ENCODE measurements at places on chromosomes 5 and 9.

GRCh38 chr5:97797994-97798451, 615.0 kb upstream of the RIOK2 start:
- no peak for DNase-seq

DNA sequence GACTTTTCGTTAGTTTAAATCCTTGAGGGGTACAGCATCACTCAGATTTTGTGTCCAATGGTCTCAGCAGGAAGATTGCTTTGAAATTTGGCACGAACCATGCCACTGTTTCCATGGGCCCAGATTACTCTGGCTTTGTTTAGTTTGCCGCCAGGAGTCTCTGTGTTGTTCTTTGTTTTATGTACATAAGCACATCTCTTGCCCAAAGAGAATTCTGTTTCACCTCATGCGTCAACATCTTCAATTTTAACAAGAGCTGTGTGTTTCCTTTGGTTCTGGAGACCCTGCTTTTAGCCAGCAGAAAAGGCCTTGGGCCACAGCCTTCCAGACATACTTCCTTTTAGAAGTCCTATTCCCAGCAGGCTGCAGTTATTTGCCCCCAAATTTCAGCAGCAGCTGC, 62.4 kb downstream of the TNPO1 start:
- DNase-seq = no peak

- DNase-seq = no peak
Observed at GRCh38 chr9:130482463-130482862, 37.7 kb downstream of the ASS1 start.

- no peak for DNase-seq
Observed at GRCh38 chr5:4203146-4203545, 607.5 kb downstream of the IRX1 start.

DNA sequence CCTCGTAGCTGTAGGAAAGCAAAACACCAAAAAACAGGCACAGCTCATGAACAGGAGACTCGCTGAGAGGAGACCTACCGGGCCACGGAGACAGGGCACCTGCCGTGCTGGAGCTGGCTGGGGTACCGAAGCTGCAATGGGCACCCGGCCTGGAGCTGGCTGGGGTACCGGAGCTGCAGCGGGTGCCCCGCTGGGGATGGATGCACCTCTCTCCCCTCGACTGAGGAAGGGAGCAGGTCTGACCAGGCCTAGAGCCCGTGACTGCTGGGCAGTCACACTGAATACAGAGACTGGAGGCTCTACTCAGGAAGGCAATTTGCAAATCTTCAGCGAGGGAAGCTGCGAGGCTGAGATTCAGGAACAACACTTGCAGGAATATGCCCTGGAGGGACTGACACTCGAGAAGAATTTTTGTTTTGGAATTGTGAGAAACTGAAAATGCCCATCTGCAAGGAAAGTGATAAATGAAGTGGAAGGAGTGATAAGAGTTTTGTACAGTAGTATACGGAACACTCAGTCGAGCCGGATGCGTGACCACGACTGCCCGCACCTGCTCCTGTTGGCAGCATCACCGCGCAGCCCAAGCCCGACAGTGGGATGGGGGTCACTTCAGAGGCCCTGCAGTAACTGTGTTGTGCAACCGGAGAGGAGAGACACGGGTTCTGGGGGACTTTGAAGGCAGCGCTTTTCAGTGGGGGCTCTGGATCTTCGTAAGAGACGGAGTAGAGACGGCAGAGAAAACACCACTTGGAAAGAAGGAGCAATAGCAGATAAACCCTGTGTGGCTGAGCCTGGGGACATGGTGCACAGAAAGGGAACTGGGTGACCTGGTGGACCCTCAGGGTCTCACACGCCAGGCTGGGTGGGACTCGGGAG, 27.9 kb upstream of the LPCAT1 start:
- no peak for DNase-seq

- DNase-seq = no peak
Observed at GRCh38 chr5:53066088-53066487, 43.5 kb downstream of the MOCS2 start.

- DNase-seq = no peak
Observed at GRCh38 chr9:105198865-105199264, 45.6 kb upstream of the SLC44A1 start.

DNA sequence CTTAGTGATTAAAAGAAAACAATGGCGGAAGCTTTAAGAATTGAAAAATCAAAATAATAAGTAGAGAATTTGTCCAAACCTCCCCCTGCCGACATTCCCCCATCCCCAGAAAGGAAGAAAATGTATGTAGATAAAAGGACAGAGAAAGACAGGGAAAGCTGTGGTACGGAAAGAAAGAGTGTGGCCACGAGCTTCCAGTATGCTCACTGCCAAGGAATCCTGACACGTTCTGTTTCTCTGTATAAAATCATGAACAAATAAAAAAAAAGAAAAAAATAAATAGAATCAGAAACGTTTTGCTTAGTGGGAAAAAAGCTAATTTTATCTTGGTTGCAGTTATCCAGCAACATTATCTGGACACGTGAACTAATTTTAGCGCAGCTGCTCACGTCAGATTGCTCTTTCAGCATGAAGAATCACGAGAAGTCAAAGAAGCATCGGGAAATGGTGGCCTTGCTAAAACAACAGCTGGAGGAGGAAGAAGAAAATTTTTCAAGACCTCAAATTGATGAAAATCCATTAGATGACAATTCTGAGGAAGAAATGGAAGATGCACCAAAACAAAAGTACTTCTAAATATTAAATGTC, 15.2 kb downstream of the DNAJC21 start:
- no peak for DNase-seq

DNA sequence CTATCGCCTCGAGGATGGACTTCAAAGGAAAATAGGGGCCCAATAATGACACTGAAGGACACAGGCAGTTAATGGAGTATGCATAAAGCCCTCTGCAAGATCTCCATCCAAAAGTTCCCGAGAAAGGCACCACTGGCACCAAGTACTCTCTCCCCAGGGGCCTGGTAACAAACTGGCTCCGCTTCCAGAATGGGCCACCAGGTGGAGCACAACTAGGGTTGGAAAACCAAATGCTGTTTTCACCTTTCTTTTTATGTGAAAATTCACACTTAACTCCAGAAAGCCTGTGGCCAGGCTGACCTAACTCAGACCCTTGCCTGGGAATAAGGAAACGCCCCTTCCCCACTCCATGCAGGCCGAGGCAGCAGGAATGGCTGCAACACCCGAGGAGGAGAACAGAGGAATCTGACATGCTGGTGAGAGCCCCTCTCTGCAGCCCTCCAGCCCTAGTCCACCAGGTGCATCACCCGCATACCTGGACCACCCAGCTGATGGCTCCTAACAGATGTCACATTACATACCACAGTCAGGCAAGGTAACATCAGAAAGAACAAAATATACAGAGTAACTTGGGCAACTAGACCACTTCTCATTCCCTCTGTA, 42.8 kb downstream of the CAMSAP1 start:
- DNase-seq = no peak

GRCh38 chr5:133824661-133825254, 143.7 kb downstream of the C5orf15 start:
- no peak for DNase-seq

- DNase-seq = no peak
Observed at GRCh38 chr9:124256517-124257069, 1.2 kb upstream of the NEK6 start.
